ENCODE measurements at places on chromosomes 4 and X.

DNA sequence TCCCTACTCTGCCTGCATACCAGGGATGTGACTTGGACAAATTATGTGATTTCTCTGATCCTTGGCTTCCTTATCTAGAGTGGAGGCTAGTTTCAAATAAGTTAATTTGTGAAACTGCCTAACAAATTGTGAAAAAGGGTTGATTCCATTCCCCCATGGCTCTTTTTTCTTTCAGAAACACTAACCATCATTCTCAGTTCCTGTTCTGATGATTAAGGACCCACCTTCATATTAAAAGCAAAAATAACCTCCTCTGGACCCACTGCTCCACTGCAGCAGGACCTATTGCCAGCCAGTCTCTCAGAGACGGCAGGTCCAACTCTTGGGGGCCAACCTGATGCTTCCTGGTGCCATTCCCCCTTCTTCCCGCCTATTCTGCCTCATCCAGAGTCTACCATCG lies 4.5 kb upstream of the ANXA5 start:
- no peak for DNase-seq

GRCh38 chrX:136636121-136636520 lies 11.8 kb upstream of the CD40LG start:
- peak; percentile 42 for DNase-seq

DNA sequence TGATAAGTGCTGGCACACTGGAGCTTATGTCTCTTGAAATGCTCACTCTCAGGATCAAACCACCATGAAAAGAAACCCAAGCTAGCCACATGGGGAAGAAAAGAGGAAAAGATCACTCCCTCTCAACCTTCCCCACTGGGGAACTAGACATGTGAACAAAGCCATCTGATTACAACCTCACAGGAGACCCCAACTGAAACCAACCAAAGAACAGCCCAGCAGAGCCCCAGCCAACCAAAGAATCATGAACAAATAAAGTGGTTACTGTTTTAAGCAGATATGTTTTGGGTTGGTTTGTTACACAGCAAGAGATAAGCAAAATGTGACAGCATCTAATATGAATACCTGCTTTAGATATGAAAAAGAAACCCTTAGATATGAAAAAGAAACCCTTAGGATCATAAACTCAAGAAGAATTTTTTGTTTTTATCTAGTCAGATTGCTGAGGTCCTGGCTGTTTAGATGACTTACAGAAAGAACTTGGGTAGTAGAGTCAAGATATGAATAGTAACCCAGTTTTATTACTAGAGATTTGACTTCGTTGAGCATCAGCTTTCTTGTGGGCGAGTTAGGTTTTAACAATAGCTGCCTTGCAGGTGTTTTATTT lies 23.7 kb upstream of the TLR7 start:
- DNase-seq = no peak

- no peak for DNase-seq
These were observed 37.5 kb downstream of the AFAP1 start for GRCh38 chr4:7902101-7902553.

GRCh38 chr4:152255437-152255836 lies 280.5 kb downstream of the FBXW7 start:
- no peak for DNase-seq

GRCh38 chr4:109616243-109616642 lies 56.2 kb downstream of the MCUB start:
- no peak for DNase-seq

DNA sequence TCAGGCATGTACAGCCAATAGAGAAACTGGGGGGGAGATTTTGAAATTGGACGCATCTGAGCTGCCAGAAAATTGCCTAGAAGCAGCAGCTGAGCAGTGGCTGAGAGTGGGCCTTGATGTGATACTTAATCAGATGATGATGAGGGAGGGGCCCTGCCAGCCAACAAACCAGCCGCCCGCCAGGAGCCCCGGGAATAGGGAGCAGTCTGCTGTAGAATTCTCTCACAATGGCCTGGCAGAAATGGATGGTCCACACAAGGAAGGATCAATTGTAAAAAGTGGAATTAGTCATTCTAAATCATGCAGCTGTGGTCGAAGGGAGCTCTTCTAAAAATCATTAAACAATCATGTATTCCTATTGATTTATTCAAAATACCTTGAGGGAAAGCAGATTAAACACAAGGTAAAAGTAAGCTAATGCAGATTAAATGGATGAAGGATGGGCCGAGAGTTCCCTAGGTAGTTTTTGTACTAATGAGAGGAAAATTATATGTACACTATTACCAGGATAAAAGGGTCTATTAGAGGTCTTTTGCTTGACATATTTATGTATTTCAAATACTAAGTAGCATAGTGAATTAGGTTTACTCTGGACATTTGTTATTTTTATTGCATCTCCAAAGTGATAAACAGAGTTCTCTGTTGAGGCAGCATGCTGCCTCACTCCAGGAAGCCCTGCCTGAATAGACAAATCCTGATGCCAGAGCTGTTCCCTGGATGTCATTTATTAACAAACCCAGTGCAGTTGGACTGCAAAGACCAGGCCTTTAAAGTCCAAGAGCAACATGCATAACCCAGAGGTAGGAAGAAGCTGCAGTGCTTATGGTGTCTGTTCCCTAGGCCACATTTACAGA lies 91.3 kb downstream of the NKX6-1 start:
- no peak for DNase-seq

- peak; percentile 52 for DNase-seq
These were observed 466.1 kb downstream of the DTHD1 start for GRCh38 chr4:36747277-36748129.

DNA sequence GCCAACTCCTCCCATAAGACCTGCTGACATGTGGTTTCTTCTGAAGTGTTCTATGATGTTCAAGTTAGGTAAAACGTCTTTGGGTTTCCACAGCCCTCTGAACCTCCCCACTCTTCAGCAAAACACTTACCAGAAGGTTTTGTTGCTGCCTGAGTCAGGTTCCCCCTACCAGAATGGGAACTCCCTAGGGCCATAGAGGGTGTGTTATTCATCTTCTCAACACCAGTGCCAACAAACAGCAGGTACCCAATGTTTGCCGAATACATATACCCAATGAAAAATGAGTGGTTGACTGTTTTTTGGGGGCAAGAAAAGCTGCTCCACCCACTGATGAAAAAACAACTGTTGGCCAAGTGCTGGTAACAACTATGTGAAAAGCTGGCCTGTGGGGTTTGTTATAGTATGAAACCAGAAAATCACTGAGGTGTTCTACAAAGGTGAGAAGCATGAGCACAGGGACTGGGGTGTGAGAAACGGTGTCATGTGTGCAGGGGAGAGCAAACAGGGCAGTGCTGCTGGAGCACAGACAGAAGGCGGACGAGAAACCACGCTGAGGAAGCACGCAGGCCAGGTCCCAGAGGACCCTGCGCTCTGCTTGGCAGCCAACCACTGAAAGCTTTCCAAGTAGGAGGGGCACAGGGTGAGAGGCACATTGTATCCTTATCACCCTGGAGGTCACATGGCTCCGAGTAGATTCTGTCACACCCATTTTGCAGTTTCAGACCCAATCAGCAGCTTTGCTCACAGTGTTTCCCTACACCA lies 28.8 kb downstream of the ATP8A1 start:
- peak; percentile 12 for DNase-seq

DNA sequence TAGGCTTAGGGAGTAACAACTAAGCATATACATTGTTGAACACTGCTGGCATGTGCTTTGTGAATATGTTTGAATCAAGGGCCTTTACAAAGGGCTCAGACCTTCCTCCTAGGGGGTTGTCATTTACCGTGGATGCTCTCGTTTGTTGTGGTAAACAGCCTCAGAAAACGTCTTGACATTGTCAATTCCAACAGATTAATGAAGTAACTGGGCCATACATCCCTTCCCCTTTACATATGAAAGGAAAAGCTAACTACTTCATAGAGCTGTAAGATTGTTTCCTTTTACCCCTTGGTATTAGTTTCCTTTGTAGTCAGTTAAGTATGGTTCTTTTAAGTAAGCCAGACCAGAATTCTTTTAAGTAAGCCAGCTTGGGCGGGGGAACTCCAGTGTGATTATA lies 42.9 kb downstream of the FAT4 start:
- DNase-seq = peak; percentile 79

GRCh38 chr4:81600520-81601357 lies 129.0 kb upstream of the RASGEF1B start:
- no peak for DNase-seq

- DNase-seq = no peak
These were observed 185.5 kb downstream of the RAB28 start for GRCh38 chr4:13298655-13299054.

DNA sequence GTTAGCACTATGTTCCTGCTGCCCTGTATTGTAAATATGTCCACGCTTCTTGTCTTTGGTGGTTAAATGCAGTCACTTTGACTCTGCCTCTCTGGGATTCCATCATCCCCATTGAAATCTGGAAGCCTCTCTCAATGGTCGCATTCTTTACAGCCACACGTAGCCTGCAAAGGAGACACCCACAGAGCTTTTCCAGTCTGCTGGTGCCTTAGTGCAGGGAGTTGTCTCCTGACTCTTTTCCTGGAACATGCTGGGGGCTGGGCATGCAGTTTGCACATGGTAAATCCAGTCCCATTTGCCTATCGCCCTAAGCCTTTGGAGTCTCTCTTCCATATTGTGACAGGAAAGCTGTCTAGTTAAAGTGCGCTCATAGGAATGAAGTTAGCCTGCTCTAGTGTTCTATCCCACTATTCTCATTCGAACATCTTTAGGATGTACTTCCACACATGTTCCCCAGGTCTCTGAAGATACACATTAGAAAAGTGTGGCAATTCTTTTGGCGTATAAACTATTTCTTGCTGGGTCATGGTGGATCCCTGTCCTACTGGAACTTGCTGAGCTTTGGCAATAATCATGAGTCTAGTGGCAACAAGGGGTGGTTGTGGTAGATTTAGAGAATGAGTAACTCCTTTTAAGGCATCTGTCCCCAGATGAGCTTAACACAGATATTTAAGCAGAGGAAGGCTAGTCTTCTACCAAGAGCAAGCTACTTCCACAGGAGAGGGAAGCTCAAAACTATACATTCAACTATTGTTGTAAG lies 33.7 kb downstream of the COQ2 start:
- DNase-seq = peak; percentile 17

DNA sequence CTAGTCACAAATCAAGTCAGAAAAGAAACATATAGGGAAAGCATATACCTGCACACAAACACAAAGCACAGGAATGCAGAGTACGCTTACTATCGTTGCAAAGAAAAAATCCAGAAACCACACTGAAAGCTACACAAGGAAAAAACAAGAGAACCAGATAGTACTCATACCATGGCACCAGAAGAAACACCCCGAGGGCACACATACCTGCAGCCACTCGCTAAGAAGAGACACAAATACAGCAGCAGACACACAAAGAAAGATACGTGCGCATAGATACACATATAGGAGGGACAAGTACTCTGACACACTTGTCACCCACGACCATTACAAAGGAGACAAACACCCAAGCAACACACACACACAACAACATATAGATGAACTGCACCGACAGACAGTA lies 1.4 kb upstream of the SLC38A5 start:
- no peak for DNase-seq

DNA sequence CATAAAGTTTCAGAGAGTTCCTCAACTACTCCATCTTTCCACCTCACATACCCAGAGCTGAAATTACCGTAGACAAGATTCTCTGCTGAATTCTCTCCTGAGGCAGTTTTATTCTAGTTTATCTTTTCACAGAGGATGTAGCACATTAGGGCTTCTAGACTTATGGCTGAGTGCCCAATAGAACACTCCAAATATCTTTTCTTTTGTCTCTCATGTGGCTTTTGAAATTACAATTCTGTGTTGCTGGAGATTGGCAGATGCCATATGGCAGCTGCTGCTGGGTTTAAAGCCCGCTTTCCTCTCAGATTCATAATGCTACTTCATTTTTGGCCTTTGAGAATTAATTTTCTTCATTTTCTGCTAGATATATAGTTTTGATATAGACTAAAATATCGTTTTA lies 107.6 kb upstream of the BANK1 start:
- no peak for DNase-seq

- DNase-seq = peak; percentile 74
These were observed 31.9 kb downstream of the RHOH start for GRCh38 chr4:40228497-40229365.

DNA sequence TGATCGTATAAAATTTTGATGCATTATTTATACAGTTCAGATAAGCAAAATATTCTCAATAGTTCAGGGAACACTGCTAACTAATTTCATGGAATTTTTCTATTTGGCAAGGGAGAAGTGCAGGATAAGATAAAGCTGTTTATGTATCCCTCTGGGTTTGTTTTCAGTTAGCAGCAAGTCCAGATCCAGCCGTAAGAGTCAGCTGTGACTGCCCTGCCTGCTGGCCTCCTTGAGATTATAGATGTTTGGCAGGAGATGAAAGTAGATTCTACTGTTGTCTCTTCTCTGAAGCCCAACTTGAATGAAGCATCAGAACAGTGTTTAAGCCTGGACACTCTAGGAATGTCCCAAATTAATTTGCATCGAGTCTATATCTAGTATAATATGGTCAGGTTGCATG lies 29.5 kb downstream of the ANTXR2 start:
- DNase-seq = no peak

DNA sequence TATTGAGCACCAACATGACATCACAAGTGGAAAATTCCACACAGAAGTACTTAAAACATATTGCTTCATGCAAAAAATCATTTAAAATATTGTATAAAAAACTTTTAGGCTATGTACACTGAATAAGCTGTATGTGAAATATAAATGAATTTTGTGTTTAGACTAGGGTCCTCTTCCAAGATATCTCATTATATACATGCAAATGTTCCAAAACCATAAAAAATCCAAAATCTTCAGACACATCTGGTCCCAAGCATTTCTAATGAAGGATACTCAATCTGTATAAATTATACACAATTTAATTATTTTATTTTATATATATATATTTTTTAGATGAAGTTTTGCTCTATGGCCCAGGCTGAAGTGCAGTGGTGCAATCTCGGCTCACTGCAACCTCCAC lies 10.1 kb upstream of the GSX2 start:
- no peak for DNase-seq

DNA sequence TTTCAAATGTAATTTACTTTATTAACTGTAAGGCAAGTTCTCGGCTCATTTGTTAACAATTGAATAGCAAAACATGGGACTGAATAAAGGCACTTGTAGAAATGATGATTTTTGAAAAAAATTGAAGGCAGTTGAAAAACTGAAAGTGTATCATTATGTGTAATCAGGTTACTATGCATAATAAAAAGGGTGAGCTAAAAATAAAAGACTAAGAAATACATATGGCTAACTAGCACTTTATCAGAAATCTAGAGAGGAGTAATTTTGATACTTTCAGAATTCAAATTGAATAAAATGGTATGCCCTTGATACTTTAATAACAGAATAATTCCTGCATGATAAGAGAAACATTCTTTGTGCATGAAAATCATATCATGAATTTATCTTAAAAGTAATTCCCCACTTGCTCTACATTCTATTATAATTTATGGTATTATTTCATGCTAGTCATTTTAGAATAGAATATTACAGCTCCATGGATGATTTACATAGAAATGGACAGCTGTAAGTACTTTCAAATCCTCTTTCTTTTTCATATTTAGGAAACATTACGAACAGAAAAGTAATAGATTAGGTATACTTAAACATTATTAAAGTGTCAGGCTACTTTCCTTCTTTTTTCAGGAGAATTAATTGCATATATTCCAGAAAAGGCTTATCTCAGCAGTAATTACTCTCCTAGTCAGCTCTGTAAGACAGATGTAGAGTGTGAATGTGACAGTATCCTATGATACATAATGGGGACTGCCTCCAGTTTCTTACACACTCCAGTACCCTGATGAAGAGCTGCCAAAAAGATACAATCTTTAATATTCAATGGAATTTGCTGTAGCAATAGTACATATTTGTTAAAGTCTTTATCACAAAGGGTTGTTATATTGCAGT lies 697.3 kb downstream of the CCSER1 start:
- DNase-seq = no peak
